ENCODE measurements at places on chromosomes 3 and 15.

DNA sequence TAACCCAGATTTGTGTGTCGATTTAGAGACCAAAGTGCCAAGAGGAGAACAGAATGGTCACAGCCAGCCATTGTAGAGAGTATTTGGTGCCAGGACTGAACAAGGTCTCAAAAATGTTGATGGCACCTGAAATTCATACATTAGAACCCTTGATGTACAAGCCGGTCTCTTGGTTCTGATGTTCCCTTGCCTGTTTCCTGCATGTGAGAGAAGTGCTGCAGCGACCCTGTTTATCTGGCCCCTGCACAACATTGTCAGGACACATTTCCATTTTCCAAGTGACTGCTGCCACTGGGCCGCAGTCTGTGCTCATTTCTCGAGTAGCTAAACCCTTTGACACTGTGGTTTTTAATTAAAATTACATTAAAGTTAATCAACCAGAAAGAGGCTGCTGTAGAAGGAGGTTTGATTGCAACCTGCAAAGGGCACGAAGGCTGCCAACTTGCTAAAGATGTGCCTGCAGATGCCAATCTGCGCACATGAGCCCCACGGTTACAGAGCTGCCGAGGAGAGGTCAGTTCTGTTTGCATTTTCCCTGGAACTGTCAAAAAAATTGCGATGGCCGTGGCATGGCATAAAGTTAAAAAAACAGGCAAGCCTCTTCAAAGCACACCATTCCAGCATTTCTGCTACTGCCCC is 136.4 kb upstream of the CMC1 start:
- no peak for DNase-seq

DNA sequence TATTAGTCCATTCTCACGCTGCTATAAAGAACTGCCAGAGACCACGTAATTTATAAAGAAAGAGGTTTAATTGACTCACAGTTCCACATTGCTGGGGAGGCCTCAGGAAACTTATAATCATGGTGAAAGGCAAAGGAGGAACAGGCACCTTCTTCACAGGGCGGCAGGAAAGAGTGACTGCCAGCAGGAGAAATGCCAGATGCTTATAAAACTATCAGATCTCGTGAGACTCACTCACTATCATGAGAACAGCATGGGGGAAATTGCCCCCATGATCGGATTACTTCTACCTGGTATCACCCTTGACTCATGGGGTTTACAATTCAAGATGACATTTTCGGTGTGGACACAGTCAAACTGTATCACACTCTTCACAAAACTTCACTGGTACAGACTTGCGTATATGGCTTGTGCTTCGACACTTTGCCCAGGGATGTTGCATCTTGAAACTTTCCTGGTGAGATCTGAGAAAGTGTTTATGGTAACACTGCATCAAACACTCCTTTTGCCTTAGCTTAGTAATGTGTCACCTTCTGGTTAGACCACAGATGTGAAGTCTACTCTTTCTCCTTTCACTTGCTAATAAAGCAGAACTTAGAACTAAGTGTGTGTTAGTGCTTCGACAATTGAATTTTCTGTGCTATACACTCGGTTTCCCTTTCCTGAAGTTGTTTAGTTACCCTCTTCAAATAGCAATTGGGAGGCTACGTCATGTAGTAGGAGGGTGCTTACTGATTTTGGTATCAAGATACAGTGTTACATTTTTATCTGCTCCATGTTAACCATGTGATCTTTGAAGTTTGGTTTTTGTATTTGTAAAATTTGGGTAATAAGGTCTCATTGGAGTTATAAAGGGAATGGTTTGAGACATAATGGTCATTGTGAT is 185.7 kb downstream of the LPP start:
- no peak for DNase-seq

DNA sequence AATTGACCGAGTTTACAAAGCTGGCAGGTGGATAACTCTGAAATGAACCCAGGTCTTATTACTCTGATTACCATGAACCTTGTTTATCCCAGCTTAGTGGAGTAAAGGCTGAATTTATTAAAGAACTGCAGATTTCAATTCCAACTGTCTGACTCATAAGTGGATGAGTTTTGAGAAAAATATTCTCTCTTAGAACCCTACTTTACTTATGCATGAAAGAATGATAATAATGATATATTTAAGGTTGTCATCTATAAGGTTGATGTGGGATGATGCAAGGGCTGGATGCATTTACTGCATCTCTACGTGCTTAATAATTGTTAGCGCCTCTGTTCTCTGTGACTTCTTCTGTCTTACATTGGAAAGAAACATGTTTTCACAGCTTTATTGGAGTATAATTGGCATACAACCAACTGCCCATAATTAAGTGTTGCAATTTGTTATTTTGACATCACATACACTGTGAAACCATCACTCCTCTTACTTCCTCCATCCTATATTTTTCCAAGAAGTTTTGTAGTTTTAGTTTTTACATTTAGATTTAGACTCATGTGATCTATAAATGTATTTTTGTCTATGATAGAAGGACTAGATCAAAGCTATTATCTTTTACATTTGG is 771.2 kb upstream of the ARRDC4 start:
- no peak for DNase-seq

DNA sequence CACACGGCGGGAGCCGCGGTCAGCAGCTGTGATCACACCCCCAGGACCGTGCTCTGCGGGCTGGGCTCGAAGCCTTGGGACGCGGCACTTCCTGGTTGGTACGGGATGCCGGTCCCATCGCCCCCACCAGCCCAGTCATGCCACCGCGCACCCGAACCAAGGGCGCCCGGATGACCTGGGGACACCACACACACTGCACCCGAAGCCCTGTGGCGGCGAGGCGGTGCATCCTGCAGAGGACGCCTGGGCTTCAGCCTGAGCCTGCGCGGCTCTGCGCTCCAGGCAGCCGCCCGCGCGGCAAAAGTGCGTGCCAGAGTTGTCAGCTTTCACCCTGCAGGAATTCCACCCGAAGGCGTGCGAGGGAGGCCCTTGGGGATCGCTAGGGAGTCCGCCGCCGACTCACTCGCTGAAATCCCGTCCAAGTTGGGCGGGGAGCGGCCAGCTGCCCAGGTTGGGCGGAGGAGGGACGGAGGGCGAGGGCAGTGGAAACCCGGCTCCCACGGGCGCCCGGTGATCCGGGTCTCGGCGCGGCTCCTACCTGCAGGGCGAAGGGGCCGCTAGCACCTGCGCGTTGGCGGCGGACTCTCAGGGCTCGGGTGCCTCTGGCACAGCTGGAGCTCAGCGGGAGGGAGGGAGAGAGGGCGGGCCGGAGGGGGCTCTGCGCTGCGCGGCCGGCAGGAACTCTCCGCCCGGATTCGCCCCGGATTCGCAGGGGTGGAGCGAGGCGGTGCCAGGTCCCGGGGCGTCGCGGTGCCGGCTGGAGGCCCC is at the start of gene PLD1:
Gene PLD1 (minus strand): TSS at position 623 of the 768 bp plus-strand sequence. CDS start 72,432 bp downstream, outside the sequence.
- DNase-seq = peak; percentile 98

DNA sequence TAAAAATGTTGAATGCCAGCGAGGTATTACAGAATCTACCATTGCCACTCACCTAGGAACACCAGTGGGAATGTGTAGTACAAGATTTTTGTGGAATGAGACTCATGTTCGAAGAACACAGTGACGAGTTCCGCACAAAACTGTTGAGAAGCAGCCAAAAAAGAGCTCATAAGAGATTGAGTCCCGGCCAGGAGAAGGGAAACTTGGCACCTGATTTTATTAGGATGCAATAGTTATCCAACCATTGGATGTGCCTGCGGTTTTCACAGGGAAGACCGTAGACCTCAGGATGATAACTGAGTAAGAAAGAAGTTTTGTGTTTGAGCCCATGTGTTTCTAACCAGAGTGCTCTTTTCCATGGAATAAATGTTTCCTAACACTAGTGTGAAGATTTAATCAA is 88.9 kb downstream of the PTPRG start:
- peak; percentile 83 for DNase-seq

- peak; percentile 43 for DNase-seq
Observed at GRCh38 chr15:49423021-49423420, at the start of gene FGF7. Gene FGF7 (plus strand): TSS chr15:49423242. CDS start chr15:49424298, 1,056 bp downstream.

GRCh38 chr3:126620738-126621137 is 34.2 kb downstream of the TXNRD3 start:
- DNase-seq = peak; percentile 21

GRCh38 chr3:110741891-110742290 is 329.7 kb upstream of the NECTIN3 start:
- DNase-seq = no peak

DNA sequence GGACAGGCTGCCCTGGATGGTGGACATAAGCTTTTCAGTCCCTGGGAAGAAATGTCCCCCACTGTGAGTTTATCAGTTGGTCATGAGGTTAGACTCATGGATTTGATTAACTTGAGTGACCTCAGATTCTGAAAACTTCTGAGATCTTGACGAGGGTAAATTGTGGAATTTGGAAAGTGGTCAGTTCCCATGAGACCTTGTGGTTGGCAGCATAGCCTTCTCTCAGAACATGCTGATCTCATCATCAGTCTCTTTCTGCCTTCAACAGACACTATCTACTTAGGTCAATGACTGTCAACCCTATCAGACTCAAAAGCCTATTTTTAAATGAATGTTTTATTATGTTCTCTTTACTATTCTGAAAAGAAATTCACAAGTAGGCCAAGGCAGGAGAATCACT is 45.6 kb upstream of the NDUFB4 start:
- DNase-seq = peak; percentile 38

DNA sequence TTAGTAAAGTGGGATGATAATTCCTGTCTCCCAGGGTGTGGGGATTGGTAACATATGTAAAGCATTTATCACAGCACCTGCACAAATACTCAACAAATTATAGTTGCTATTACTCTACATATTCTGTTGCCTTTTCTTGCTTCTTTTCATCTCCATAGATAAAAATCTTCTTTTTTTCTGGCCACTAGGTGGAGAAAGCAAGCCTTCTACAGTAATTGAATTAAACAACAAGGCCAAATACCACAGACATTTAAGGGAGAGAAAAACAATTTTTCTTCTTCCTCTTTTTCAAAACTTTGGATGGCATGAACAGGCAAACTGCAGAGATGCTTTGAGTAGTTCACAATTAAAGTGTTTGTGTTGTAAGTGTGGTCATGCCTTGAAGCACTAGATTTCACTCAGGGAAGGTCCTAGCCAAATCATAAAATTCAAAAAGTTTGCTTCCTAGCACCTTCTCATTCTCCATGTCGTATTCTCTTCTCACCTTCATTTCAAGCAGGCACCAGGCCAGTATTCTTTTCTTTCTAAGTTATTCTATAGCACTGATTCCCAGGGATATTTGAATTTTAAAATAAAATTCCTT is 493.4 kb upstream of the TGFBR2 start:
- DNase-seq = peak; percentile 35
